T-helper 2 cell treated with Interferon-gamma antibody and Interleukin-4, amounts not matched to agents 5 μg/mL and 100 μg/mL, for 36 hours (primary cell): ENCODE measurements at places on chromosomes 5 and 9.

DNA sequence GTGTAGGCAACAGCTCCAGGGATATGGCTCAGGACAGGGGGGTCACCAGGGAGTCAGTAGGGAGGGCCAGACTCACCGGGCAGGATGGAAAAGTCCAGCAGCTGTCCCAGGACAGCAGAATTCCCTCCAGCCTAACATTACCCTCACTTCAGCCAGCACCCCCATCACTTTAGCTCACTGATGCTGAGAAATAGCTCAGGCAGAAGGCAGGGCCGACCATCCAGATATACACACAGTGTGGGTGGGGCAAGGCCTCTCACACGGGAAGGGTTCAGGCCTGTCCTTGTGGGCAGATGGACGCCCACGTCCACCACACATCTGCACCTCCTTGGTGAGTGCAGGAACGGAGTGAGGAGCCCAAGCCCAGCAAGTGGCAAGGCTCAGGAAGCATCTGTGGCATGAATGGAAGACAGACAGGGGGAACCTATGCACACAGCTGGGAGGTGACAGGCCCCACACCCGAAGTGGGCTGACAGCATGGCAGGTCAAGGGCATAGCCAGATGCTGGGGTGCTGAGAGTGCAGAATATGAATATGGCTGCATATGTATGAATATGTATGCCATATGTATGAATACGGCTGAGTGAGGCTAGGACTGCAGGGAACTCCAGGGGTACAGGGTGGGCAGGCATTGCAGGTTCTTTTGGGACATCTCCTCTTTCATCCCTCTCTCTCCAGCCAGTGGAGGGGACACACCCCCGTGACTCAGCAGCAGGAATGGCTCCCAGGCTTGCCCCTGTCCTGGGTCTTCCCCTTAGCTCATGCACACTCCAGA is 17.0 kb downstream of the BICD2 start:
- DNase-seq, result no peak

GRCh38 chr9:107824556-107824955 is 335.0 kb upstream of the KLF4 start:
- no peak for DNase-seq

DNA sequence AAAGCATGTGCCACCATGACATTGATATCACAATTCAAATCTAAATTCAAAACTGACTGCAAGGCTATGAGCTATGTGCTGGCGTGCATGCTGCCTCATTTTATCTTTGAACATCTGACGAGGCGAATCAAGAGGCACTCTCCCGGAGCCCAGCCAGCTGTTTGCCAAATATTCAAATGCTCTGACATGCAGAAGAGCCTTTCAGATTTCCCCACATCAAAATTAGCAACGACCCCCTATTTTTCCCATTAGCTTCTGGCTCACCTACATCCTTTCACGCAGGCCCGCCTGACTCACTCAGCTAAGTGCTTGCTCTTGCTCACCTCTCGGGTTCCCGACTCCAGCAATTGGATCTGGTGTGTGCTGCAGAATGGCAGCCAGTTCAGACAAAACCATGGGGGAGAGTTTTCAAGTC is 159.0 kb downstream of the NR2F1-AS1 start:
- DNase-seq, result no peak

DNA sequence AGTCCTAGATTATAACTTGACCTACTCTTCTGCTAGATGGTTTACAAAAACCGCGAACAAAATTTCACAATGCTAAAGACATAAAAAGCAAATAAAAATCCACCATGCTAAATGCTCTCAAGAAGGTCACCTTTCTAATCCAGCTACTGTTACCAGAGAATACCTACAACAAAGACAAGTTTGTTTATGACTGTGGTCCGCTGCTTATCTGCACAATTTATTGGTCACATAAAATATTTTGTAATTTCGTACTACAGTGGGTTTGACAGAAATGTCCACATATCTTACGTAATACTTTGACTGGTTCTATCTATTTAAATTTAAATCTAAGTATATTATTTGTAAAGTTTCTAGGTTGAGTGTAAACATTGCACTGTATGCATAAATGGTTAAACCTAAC is 257.6 kb upstream of the ZNF608 start:
- DNase-seq, result no peak

DNA sequence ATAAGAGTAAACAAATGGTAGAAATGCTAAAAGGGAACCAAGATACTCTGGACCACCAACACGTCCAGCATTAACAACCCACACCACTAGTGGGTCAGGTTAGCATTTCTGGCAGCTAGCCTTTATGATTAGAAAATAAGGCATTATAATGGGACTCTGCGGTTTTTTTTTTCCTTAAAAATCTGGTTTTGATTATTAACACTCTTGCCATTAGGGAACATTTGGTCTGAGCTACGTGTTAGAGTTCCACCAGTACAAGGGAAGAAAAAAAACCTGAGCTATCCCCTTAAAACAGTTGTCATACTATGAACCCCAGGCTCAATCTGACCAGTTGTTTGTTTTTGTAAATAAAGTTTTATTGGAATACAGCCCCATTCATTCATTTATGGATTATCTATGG is 110.4 kb downstream of the NTRK2 start:
- DNase-seq, result no peak

- no peak for DNase-seq
These were observed 169.8 kb downstream of the FOCAD start for GRCh38 chr9:20853866-20854265.

DNA sequence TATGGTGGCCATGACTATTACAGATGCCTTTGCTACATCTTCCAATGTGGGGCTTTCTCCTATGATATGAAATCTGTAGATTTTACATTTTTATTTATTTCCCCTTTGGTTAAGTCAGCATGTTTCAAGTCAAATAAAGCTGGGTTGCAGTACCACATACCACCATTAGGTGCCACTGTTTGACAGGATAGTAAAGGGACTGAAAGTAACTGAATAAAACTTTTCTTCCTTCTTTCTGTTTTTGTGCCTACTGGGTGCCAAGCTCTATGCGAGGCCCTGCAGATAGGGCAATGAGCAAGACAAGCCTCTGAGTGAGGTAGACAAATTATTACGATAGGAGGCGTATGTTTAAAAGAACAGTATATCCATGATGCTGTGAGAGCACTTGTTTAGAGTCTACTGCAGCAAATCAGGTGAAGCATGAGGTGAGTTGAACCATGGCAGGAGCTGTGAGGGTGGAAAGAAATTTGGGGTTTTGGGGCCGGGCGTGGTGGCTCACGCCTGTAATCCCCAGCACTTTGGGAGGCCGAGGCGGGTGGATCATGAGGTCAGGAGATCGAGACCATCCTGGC is 64.8 kb downstream of the GDNF start:
- DNase-seq, result no peak

DNA sequence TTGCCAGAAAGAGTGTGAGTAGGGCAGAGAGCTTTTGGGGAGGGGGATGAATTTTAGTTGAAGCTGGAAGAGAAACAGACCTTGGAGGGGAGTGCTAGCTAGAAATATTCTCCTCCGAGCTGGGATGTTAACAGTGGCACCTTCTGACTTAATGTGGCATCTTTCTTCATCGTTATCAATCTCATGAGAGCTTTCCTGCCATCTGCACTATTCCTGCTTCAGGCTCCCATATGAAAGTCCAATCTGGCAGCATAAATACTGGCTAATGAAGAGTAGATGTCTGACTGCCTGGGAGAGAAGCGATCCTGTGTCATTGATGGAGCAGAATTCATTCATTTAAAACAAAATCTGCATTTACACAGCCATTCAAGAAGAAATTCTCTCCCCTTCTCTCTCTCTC is 284.5 kb downstream of the TMEM38B start:
- no peak for DNase-seq

GRCh38 chr9:21964925-21965385 is 29.2 kb downstream of the CDKN2A start:
- DNase-seq, result peak; percentile 73

DNA sequence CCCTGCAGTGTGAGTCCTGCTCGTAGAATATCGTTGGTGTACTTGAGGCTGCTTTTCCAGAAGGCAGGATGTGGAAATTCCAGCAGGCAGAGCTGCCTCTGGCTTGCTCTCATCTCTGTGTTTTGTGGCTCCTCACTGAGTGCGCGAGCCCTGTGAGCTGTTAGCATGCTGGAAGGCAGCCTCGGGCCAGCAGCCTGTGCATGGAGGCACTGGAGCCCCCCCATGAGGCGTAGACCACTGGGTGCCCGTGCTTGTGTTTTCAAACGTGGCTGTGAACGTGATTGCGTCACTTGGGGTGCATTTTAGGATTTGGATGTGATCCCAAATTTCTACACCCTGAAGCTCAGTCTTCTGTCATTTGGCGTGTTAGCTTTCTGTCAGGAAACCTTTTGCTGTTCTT is 3.2 kb downstream of the WDR5 start:
- DNase-seq, result no peak

GRCh38 chr5:140969880-140970279 is 3.6 kb downstream of the PCDHAC2 start:
- DNase-seq, result no peak

GRCh38 chr5:180438785-180439780 is 55.1 kb upstream of the CNOT6 start:
- no peak for DNase-seq

- no peak for DNase-seq
These were observed 13.5 kb downstream of the SH3TC2 start for GRCh38 chr5:149049371-149049781.

DNA sequence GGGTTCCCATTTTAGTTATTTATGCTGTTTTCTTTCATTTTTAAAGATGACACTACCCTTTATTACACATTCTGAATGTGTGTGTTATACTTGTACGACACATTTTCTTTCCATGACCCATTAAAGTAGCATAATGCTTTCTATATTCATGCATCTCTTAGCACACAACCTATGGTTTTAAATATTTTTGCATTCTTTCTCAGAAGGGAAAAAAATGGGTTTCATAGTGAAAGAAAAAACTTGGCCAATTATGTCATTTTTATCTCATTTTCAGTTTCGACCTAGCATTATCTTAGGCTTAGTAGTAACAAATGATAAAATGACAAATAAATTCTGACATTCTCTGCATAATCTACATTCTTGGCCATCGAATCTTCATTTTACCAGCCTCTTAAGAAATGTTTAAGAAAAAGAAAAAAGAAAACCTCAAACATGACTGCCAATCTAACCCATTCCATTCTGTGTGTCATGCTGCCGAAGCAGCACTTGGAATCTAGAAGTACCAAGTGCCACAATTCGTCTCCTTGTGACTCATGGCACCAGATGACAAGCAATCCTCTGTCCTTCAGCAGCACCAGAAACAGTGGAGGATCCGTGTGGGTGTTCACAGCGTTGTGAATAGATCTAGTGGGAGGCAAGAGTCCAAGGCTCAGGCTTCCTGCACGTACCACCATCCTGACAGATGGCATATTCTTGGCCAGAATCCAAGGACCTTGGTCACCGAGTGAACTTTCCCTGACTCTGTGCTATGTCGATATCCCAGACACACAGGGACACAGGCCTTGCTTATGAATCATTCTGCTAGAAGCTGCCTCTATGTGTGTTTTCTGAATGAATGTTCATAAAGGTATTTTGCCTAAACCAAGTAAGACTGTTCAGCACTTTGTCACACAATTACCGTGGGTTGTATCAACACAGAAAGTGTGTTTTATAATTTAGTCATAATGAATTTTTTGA is 502.7 kb downstream of the NR2F1-AS1 start:
- DNase-seq, result no peak

GRCh38 chr5:135315386-135315785 is 83.6 kb downstream of the MACROH2A1 start:
- DNase-seq, result no peak

GRCh38 chr9:15433661-15434060 is 11.0 kb downstream of the SNAPC3 start:
- DNase-seq, result no peak

DNA sequence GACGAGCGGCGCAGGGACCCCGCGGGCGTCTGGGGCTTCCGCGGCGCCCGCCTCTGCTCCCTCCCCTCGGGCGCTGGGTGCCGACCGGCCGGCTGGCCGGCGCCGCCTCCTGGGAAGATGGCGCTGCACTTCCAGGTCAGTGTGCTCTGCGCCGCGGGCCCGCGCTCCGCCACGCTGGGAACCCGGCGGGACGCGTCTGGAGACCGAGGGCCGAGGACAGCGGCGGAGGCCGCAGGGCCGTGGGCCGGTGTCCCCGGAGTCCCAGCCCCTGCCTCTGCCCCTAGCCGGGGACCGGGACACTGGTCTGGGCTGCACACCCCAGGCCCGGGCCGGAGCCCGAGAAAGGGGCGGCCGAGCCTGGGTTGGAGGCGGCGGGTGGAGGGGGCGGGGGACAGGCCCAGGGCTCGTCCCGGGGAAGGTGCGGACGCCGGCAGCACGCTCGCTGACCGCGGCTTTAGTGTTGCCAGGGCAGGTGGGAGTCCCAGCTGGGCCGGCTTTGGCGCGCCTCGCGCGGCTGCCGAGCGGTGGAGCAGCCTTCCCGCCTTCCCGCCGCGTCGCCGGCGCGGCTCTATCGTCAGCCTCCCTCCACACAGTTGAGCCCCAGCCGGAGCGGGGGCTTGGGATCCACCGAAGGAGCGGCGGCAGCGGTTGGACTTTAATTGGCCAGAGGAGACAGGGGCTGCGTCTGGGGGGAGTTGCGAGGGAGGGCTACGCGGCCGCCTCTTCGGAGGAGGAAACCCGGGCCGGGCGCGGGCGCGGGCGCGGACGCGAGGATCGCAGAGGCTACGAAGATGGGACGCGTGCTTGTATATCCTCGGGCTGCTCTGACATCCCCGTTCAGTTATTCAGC is at the start of gene RANBP17:
Gene RANBP17 (plus strand): TSS at position 102 of the 850 bp plus-strand sequence.
- DNase-seq, result no peak

- no peak for DNase-seq
These were observed 71.0 kb downstream of the MED10 start for GRCh38 chr5:6307304-6307703.

DNA sequence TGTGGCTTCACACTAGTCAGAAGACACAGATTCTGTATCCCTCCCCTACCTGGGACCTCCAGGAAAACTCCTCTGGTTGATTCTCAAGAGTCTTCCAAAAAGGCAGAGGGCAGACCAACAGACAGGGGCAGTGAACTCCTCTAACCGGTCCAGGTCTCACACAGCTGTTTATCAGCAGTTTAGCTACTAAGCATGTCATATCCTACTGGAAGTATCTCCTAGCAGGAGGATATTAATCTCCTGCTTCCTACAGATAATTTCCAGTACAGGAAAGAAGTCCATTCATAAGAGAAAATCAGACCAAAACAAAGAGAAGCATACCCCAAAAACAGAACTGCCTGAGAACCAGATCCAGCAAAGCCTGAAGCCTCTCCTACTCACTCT is 64.3 kb downstream of the DTWD2 start:
- no peak for DNase-seq

GRCh38 chr9:101738566-101739183 is at the start of gene GRIN3A:
Gene GRIN3A (minus strand): TSS chr9:101738647. CDS start chr9:101737979, 668 bp downstream.
- no peak for DNase-seq
